H54 (cell line): ENCODE measurements at places on chromosomes 1 and 21.

GRCh38 chr1:200432586-200432985, 22.8 kb upstream of the ZNF281 start:
- no peak for DNase-seq

DNA sequence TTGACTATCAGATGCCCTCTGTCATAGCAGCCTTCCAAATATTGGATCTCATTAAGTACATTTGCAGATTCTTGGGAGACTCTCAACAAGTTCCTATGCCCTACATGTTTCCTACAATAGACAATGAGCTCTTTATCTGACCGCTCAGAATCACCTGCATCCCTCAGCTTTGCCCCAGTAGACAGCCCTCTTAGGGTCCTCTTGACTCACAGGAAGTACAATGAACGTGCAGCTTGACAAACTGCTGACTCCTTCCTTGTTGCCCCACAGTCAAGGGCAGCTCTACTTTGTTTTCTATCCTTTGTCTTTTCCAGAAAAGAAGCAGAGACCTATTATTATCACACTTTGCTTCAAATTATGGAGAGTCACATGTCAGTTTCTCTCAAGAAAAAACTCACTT, 27.6 kb downstream of the SLC44A5 start:
- no peak for DNase-seq

DNA sequence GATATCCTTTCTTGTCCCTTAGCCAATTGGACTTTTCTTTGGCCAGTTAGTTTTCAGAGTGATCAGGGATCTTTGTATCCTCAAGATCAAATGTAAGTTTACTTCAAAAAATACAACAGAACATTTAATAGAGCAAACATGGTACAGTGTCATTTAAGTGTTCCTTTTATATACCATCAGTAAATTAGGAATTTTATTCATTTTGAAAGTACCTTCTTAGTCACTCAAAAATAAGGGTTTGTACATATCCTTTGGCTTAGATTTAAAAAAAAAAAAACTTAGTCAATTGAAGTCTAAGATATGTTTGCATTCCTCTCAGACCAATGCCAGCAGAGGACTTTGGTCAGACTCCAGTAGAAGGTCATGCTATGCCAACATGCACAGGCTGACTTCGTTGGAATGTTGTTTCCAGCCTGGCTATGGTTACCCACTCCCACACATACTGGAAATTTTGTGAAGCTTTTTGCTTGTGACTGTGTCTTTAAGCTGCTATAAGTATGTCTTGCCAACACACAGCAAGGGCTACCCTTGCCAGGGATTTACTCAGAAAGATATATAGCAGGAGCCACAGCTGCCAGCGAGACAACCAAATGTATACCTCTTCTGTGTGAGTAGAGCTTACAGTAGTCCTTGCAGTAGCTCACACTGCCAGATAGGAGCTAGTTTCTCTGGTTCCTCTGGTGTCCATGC, 81.5 kb upstream of the LRIF1 start:
- no peak for DNase-seq

DNA sequence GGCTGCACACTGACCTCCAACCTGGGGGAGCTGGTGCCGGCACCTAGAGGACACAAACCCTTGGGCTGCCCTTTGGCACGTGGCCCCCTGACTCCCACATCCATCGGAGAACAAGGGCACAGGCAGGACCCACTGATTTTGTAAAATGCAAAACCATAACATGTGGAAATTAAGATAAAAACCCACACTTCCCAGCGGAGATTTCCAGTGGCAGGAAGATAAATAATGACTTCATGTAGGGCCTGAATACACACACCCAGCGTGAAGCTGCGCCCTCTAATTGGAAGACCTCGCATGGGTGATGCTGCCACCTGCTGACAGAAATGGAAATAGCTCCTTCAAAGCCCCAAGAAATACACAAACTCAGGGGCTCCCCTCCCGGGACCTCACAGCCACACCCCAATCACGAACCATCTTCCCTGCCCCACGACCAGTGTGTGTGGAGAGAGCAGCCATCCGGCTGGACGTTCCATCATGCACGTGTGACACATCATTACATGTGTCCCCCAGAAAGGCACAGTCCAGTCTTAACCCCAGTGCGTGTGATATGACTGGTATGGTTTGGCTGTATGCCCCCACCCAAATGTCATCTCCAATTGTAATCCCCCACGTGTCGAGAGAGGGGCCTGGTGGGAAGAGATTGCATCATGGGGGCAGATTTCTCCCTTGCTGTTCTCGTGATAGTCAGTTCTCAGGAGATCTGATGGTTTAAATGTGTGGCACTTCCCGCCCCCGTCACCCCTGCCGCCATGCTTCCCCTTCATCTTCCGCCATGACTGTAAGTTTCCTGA, 5.7 kb upstream of the TPRG1L start:
- peak; percentile 62 for DNase-seq

- DNase-seq: no peak
Measured at GRCh38 chr1:6285336-6285735, 24.4 kb upstream of the GPR153 start.

GRCh38 chr1:39915499-39916129, 13.9 kb upstream of the MYCL start:
- DNase-seq: no peak

DNA sequence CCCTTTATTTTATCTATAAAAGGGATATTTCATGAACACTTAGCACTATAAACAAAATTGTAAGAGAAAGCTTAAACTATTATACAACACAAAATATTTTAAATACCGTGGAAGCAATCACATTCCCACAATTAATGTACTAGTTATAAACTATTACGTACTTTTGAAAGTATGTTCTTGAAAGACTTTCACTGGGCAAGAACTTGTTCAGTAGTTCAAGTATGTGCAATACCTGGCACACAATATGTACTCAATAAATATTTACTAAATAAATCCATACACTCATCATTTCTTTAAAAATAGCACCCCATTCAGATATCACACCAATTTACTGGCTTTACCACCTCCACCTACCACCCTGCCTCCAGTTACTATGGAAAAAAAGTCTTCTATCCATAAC, 12.6 kb upstream of the FMO2 start:
- no peak for DNase-seq

- no peak for DNase-seq
Measured at GRCh38 chr1:5238351-5239130, 584.1 kb downstream of the AJAP1 start.

- peak; percentile 88 for DNase-seq
Measured at GRCh38 chr1:31745096-31745945, 18.8 kb downstream of the ADGRB2 start.

DNA sequence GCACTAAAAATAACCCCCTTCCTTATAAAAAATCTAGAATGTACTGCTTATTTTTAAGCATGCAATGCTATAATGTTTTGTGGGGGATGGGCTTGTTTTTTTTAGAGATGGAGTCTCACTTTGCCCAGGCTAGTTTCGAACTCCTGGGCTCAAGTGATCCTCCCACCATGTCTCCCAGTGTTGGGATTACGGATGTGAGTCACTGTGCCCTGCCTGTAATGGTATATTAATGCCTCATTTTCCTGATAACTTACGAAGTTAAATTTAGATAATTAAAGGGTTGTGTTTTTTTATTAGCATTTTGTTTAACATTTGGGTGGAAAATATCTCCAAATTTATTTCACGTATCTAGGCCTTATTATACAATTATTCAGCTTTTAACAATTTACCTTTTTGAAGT, 6.5 kb downstream of the RNF11 start:
- DNase-seq: no peak

DNA sequence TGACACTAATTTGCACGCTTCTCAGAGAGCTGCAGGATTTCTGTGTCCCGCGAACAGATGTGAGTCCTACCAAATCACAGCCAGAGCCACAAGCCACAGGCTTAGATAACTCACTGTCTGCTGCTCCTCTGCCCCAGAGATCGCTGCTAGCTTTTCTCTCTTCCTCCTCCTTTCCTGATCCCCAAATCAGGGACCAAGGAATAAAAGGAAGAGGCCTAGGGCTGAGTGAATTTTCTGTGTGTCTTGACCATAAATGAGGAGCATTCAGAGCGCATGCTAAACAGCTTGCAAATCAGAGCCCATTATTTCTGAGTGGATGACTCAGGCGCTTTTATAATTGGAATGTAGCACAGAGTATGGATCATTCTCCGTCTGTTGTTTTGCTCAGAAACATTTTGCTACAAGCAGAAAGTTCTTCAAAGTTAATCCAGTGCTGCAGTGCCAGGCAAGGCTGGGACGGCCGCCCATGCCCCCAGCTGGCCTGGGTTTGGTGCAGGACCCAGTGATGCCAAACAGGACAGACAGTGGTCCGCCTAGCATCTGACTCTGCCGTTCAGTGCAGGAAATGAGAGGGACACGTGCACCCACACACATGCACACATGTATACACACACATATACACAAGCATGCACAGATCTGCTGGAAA, 38.2 kb downstream of the KCNAB2 start:
- no peak for DNase-seq

DNA sequence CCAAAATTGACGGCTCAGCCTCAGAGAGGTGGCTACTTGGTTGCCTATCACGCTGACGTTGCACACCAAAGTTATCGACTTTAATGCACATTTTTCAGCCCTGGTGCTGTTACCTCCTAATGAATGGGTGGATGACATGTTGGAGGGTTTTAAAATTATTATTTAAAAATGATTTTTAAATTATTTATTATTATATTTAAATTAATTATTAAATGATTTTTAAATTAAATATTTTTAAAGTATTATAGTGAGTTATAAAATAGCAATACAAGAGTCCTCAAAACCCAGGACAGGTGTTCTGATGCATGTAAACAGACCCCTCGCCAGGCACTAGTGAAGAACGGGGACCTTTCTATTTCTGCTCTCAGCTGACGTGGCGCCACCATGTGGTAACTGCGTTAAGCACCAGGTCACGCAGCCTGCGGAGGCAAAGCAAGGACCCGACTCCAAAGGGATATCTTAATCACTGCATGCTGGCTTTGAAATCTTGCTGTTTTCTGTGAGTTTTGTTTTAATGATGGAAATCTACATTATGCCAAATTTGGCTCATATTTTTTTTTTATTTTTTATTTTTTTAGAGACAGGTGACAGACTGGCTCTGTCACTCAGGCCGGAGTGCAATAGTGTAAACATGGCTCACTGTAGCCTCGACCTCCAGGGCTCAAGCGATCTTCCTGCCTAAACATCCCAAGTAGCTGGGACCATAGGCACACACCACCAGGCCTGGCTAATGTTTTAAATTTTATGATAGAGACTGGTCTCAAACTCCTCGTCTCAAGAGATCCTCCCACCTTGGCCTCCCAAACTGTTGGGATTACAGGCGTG, 22.6 kb downstream of the CASP9 start:
- DNase-seq: peak; percentile 38

DNA sequence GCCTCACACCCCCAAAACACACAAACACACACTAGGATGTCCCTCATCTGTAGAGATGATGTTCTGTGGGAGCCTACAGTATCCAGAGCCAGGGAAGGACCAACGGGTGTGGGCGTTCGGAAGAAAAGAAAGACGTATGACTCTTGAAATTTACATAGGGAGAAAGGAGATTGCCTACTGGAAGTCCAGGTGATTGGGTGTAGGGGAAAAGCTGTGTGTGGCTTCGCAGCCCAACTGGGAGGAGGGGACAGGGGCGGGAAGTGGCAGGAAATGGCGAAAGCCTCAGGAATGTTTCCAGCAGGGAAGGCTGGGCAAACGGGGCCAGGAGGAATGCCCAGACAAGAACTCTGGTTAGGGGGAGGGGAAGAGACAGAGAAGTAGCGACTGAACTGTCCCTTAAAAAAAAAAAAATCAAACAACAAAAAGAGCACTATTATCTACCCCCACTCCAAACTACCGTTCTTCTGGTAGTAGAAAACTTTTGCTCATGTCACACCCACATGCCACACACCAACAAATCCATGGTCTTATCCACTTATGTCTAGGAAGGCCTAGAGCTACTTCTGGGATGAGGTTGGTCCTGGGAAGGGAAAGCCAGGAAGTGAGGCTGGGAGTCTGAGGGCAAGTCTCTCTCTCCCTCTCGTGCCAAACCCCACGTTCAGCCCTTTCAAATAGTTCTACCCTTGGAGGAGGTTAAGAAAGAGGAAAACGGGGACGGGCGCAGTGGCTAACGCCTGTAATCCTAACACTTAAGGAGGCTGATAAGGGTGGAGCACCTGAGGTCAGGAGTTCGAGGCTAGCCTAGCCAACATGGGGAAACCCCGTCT, 1.8 kb upstream of the CKS1B start:
- peak; percentile 71 for DNase-seq

DNA sequence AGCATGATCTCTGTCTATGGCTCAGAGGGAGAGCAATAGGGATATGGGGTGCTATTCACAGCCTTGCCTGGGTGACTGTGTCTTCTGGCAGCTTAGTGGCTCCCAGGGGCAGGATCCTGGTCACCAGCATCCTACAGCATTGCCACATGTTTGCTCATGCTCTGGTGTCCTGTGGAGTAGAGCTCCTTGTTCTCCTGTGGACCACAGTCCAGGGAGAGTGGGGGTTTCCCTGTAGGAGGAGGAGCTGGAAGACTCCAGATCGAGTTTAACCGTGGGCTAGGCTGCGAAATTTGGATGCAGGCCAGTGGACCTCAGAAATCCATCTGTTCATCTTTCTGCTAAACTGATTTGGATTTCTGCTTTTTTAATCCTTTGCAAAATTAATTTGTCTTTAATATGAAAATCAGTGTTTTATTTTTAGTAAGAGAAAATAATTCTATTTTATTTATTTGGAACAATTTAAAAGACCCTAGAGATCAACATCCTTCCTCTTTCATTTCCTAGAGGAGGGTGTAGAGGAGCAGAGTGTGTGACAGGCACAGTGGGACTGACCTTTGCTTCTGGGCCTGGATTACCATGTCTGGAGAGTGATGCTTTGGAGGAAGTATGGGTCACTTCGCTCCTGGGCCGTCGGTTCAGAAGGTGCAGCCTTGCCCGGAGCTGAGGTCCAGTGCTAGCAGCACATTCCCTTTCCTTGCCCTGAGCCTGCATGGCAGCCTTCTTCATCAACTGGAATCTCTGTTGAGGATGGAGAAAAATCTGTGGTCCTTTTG, 17.4 kb downstream of the ADARB1 start:
- DNase-seq: no peak

- DNase-seq: no peak
Measured at GRCh38 chr1:4395676-4396075, 258.7 kb upstream of the AJAP1 start.

DNA sequence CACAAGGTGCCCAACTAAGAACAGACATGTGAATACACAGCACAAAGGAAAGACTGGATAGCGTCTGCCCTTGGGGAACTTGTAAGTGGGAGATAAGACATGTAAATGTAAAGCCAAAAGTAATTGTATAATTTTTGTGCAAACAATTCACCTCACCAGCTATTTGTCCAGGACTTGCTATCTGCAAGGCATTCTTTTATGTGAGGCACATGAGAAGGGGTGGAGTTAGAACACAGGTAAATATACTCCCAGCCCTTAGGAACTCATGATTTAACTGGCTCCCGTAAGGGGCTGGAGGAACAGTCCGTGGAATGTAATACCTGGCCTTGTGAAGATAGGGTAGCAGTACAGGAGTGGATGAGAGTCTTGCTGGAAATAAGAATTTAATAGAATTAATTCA, 61.3 kb downstream of the CDK18 start:
- no peak for DNase-seq

DNA sequence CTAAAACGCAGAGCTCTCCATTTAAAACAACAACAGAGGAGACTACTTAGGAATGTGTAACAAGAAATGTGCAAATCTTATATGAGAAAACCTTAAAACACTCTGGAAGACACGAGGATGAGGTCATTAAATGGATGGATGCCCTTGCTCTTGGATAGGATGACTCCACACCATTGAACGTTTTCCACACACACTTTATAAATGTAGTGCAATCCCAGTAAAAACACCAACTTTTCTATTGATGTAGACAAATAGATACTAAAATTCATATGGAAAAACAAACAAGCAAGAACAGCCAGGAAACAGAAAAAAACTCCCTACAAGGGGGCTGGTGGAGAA, 18.4 kb upstream of the COL6A1 start:
- no peak for DNase-seq

GRCh38 chr21:35294231-35294898, 245.3 kb upstream of the RUNX1 start:
- no peak for DNase-seq
